Stimulated activated CD8-positive, alpha-beta memory T cell treated with anti-CD3 and anti-CD28 coated beads, Interleukin-4, amount 100 ng/mL, for 48 hours (primary cell): ENCODE measurements at places on chromosomes 13 and 19.

DNA sequence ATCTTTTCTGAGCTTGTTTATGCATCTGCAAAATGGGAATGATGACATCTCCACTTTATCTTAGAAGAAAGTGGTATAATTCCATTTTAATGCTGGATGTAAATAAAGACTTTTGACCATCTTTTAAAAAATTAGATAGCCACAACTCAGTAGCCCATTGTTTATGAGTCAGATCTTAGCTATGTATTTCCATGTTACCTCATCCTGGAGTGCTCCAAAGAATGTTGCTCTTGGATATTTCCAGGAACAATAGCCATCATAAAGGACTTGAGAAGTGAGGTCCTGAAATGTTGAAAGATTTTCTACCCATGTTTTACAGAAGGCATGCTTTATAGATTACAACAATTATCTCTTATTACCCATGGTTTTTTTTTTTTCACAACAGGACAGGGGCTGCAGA, 229.3 kb upstream of the EDNRB start:
- no peak for DNase-seq

DNA sequence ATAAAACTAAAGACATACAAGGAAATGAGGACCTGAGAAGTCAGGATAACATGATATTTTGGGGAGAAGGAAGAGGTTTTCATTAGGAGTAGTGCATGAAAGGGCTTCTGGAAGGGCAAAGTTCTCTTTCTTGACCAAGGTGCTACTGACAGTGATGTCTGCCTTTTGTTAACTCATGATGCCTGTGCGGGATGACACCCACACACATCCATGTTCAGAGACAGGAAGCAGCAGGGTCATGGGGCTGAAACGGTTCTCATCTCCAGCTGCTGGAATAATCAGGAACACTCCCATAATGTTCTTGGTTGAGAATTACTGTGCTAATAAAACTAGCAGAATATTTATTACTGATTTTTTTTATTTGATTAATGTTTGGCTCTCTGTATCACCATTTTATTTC, 29.1 kb downstream of the KCNC3 start:
- DNase-seq: no peak

DNA sequence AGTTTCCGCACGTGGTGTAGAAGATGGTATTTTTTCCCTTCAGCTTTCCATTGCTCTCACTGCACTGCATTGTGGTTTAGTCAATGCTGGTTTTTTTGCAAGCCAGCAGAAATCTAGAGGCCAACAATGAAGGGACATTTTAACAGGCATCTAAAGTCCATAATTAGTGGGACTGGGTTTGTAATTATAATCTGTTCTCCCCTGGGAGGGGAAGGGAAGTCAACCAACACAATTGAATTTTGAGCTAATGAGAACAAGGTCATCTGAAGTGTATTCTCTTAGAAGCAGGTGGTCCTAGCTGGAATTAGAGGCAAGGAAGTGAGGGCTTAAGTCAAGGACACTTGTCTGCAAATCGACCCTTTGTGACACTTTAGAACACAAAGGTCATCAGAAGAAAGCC, 156.4 kb downstream of the MYO16 start:
- DNase-seq: no peak

GRCh38 chr13:76331943-76332712, 554.1 kb downstream of the KCTD12 start:
- DNase-seq: no peak

DNA sequence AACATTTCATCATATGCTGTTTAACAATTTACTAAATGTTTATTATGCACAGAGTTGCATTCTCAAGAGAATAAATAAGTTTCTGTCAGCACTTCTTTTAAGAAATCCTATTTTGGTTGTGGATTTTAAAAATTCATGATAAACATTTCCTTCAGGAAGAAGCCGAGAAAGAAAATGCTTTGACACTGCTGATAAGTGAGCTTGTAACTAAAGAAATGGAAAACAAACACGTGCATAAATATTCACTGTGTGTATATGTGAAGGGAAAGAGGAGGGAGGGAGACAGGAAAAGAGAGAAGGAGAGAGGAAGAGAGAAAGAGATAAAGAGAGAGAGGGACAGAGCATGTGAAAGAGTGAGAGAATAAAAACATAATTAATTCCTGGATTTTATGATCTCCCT, 1165.0 kb downstream of the DIAPH3 start:
- DNase-seq: no peak

DNA sequence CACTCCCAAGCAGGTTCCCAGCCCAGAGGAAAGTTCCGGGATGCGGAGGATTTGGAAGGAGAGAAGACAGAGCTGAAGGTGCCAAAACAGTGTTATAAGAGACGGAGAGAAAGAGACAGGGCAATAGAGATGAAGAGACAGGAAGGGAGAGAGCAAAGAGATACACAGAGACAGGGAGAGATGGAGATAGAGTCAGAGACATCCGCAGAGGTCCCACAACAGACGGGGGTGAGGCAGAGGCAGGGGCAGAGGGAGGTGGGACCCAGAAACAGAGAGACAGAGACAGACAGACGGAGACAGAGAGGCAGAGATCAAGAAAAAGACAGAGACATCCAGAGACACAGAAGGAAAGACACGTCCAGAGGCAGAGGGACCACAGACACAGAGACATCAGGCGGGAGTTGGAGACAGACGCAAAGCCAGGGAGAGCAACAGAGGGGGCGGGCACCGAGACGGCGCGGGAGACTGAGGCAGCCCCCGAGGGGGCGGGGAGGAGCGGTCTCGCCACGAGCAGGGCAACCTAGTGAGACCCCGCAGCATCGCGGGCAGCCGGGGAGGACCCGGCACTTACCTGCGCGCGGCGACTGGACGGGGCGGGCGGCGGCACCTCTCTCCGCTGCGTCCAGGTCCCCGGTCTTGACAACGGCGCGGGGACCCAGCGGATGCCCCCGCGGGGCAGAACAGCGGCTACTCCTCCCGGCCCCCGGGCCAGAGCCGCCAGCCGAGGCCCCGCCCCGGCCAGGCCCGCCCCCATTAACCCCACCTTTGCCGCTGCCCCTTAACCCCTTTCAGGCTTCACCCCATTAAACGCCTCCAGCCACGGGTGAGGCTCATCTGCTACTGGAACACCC, at the start of gene GPR4:
Gene GPR4 (minus strand): TSS at position 689 of the 851 bp plus-strand sequence. CDS start 10,346 bp downstream, outside the sequence.
- no peak for DNase-seq

DNA sequence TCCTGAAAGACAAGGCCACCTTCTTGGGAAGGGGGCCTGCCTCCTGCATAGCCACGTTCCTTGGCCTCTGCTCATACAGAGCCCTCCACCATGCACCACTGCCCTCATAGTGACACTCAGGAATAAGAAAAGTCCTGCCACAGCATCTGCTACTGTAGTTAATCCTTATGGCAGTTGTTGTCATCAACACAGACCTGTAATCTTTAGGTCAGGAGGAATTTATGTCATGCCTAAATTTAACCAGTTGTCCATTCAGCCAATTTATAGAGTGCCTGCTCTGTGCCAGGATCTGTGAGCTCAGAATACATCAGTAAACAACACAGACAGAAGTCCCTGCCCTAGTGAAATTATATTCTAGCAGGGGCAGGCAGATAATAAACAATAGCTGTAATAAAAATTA, 44.4 kb downstream of the FAM124A start:
- no peak for DNase-seq

DNA sequence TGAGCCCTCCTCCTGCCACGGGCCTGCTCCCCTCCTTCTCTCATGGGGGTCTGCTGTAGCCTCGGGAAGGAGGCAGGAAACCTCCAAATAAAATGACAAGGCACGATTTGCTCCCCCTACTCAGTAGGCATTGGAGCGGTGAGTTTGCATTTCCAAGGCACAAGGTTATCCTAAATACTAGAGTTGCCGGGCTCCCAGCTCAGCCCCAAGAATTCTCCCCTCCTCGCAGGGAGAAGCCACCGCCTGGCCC, 1.5 kb downstream of the CEBPA start:
- DNase-seq: peak; percentile 17

DNA sequence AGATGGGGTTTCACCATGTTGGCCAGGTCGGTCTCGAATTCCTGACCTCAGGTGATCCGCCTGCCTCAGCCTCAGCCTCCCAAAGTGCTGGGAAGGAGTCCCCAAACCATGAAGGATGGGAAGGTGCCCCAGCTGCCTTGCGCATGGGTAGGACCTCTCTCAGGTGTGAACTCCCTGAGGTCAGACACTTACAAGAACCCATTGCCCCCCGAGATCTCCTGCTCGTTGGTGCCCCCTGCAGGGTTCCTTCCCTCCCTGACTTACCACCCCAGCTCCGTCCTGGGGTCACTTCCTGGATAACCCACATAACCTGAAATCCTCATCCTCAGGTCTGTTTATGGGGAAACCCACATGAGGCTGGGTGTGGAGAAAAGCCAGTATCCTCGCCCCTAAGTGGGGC, 41.7 kb downstream of the UNC13A start:
- peak; percentile 41 for DNase-seq

- DNase-seq: no peak
These were observed 702.0 kb downstream of the PCDH9 start for GRCh38 chr13:66528180-66528579.

- no peak for DNase-seq
These were observed 288.3 kb downstream of the KCTD12 start for GRCh38 chr13:76597868-76598267.

GRCh38 chr13:74289861-74290773, 155.9 kb upstream of the KLF12 start:
- no peak for DNase-seq

DNA sequence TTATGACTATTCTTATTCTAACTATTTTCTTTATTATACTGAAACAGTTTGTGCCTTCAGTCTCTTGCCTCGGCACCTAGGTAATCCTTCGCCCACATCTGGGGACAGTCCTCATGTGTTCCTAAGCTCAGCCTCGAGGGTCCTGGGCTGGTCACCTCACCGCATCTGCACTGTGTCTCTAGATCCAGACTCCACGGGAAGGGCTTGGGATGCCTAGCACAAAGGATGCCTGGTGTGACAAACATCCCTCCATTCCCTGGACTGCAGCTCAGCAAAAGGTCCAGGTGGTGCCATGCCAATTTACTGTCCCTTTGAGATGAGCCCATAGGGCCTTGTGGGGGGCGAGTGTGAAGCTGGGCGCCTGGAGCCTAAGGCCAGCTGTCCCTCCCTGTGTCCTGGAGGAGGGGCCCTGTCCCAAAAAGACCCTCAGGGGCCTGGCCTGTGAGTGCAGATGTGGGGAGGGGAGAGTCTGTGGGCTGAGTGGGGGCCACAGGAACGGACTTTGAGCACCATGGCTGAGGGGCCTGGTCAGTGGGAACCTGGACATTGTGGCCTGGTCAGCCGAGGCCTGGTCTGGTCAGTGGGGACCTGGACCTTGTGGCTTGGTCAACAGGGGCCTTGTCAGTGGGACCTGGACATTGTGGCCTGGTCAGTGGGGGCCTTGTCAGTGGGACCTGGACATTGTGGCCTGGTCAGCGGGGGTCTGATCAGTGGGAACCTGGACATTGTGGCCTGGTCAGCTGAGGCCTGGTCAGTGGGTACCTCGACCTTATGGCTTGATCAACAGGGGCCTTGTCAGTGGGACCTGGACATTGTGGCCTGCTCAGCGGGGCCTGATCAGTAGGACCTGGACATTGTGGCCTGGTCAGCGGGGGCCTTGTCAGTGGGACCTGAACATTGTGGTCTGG, 45.1 kb upstream of the TPM4 start:
- no peak for DNase-seq

GRCh38 chr19:11420429-11421370, 1.6 kb upstream of the RGL3 start:
- DNase-seq: peak; percentile 35

GRCh38 chr13:102774214-102774568, 605 bp upstream of the TEX30 start:
- no peak for DNase-seq

GRCh38 chr19:8238251-8238650, 29.1 kb downstream of the CERS4 start:
- no peak for DNase-seq
